Stimulated activated naive CD8-positive, alpha-beta T cell treated with anti-CD3 and anti-CD28 coated beads, Interleukin-15, Interleukin-2, amounts not matched to agents 100 U/mL and 50 U/mL, for 24 hours (primary cell): ENCODE measurements at places on chromosomes 12 and 14.

- DNase-seq: peak; percentile 65
Observed at GRCh38 chr14:102805371-102805891, 28.2 kb downstream of the TRAF3 start.

DNA sequence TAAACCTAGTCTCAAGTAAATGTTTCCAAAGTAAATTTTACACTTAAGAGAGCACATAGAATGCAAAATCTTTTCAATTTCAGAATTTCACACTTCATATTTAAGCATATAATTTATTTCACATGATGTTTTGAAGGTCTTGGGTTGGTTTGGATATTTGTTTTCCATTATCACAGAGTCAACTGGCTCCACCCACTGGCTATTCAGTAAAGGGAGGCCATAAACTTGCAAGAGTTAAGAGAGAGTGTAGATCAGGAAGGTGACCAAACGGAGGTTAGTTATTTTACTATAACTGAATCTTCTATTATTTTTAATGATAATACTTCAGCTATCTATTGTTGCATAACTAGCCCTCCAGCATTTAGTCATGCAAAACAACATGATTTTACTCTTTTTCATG lies 6.2 kb upstream of the CPNE8 start:
- no peak for DNase-seq

GRCh38 chr14:104604458-104605449 lies at the start of gene TMEM179:
TMEM179 (minus strand) TSS chr14:104604772; CDS start chr14:104604741, 31 bp downstream.
- peak; percentile 24 for DNase-seq

DNA sequence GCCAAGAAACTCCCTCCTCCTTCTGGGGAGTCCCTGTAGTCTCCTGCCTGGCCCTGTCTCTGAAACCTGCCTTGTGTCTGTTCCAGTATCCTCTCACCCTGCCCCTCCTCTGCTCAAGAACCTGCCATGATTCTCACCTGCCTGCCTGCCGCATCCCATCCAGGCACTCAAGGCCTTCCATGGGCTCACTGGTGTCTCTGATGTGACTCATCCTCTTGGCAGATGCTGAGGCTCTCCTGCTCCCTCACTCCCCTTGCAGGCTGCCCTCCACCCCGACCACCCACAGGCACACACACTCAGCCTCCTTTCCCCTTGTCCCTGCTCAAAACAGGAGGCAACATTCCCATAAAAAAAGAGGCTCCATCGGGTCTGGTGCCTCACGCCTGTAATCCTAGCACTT lies 5.8 kb upstream of the BEGAIN start:
- DNase-seq: no peak

DNA sequence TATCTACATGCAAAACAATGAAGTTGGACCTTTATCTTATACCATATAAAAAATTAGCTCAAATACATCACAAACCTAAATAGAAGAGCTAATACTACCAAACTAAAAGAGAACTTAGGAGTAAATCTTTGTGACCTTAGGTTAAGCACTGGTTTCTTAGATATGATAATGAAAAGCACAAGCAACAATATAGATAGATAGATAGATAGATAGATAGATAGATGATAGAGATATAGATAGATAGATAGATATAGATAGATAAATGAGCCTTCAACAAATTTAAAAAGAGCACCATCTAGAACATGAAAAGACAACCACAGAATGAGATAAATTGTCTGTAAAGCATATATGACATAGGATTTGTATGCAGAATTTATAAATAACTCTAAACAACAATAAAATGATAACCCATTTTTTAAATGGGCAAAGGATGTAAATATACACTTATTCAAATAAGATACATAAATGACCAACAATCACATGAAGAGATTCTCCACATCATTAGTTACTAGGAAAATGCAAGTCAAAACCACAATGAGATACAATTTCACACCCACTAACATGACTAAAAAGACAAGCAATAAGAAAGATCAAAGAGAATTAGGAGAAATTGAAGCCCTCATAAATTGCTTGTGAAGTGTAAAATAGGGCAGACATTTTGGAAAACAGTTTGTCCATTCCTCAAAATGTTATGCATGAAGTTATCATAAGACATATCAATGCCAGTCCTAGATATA lies 293.7 kb downstream of the BTG1 start:
- DNase-seq: no peak

GRCh38 chr12:121495746-121496145 lies 85.1 kb downstream of the KDM2B start:
- no peak for DNase-seq
